ENCODE measurements at places on chromosomes 2 and 18.

- DNase-seq, result no peak
Observed at GRCh38 chr2:173017646-173018420, 57.8 kb upstream of the MAP3K20 start.

DNA sequence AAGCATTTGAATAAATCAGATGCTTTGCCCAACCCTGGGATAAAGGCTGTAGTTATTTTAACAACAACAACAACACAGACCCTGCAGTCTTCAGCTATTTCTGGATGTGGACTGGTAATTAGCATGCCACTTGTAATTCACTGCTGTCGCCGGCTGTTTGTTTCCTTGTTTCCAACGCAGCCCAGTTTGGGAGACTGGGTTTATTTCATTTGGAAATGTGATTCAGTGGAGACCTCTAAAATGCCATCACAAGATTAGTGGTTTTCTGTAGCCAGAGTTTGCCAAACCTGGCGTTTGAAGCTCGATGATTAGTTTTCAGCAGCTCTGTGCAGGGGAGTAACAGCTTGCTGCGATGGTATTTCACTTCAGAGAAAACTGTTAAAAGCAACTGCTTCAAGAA lies 83.5 kb downstream of the LDLRAD4 start:
- DNase-seq, result no peak

GRCh38 chr2:192696857-192697256 lies 502.1 kb upstream of the TMEFF2 start:
- no peak for DNase-seq

DNA sequence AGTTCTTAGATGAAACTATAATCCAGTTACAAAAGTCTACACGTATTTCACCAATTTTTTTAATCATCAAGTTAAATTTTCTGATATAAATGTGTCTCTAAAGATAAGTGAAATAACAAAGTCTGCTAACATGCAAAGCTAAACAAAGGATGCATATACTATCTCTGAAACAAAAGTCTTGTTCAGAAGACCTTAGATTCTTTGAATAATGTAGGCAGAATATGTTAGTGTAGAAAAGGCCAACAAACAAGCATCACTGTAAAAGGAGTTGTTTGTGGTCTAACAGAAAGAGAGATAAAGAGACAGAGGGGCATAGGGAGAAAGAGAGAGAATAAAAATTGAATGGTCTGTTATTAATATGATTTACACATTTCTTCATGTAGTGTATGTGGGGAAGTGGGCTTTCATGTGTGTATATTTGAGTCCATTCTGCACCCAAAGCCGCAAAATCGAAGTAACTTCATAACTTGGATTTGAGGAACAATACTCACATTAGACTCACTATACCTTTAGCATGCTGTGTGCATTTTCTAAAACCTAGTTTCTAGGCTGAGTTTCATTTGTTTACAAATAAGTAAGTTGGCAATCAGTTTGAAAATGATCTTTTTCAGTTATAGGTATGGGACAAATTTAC lies 734.8 kb upstream of the REG3G start:
- DNase-seq, result no peak

DNA sequence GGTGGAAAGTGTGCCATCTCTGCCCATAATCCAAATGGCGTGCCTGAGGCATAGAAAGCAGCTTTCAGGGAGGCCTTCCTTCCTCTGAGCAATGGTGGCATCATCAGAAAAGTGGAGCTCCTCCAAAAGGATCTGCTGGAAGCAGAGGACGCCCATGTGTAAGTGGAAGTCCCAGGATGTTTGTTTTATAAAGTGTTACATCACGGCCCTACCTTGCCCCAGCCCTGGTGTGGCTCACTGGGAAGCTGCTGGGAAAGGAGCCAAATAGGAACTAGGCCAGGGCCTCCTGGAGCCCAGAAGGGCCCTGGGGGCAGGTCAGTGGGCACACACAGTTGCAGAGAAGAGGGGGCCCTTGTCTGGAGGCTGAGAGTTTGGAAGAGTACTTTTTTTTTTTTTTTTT lies 4.2 kb upstream of the ODC1 start:
- peak; percentile 77 for DNase-seq

DNA sequence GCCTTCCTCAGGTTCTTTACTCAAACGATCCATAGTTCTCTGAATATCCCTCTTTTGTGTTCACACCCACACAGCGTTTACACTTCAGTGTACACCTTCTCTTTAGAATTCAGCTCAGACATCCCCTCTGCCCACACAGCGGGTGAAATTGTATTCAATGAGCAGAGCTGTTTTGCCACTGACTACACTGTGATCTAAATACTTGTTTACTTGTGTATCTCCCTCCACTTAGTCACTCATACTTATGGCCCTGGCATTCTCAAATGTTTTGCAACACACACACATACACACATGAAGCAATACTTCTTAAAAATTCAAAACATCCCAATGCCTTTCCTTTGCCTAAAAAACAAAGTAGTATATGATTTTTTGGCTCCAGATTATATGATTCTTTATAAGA lies 297.1 kb downstream of the TMX3 start:
- DNase-seq, result no peak

DNA sequence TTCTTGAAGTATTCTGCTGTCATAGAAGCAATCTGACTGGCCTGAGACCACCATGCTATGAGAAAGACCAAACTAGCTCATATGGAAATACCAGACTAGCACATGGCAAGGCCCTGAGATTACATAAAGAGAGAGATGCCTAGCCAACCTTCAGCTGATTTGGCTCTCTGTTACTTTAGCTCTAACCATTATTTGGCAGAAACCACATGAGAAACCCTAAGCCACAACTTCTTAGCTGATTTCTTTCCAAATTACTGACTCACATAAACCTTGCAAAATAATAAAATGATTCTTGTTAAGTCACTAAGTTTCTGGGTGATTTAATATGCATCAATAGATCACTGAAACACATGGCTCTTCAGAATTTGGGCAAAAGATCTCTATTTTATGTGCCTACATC lies 295.0 kb upstream of the ZNF521 start:
- no peak for DNase-seq

DNA sequence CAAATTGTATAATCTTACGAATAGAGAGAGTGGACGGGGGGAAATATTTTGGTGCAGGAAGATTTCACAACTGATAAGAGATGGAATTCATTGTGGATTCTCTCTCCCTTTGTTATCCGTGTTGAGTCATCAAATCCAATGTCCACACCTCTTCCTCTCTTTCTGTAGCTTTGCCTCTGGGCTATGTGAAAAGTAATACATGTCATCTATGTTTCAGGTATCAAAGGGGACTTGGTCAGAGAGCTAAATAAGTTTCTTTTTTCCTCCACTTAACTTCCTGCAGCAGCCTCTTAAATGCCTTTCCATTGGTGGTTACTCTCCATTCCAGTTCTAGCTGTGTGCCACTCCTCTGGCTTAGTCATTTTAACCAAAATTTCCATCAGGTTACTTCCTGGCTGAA lies 169.3 kb upstream of the NXPH2 start:
- DNase-seq, result no peak

GRCh38 chr2:46384457-46384815 lies 87.2 kb downstream of the EPAS1 start:
- DNase-seq, result no peak

GRCh38 chr2:4354678-4355077 lies 651.3 kb downstream of the DCDC2C start:
- peak; percentile 64 for DNase-seq

GRCh38 chr18:46460754-46461153 lies 196.3 kb downstream of the LOXHD1 start:
- DNase-seq, result no peak

GRCh38 chr2:30958918-30959265 lies 151.6 kb upstream of the CAPN13 start:
- DNase-seq, result no peak

DNA sequence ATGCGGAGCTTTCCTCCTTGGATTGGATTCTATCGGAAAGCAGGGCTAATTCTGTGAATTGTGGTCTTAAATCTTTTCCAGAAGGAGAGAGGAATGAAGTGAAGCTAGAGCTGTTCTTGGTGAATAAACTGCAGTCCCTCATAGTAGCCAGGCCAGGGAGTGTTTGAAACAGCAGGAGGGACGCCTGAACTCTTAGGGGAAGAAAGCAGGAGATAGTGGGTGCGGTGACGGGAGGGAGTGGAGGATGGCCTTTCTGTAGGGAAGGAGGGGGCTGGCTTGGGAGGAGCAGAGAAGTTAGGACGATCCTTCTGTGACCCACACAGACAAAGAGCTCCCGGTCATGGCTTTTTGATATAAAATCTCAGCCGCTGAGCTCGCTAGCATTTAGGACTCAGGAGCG lies 47.5 kb upstream of the KCNF1 start:
- DNase-seq, result no peak
